NCI-H1436 (cell line): ENCODE measurements at places on chromosomes 16 and 17.
A peak's percentile ranks its signal among the peaks of the same experiment; 100 is the strongest.

GRCh38 chr16:79295162-79295561, 305.4 kb downstream of the MAF start:
- no peak for DNase-seq

GRCh38 chr16:69499541-69500230, 66.1 kb upstream of the NFAT5 start:
- no peak for DNase-seq

DNA sequence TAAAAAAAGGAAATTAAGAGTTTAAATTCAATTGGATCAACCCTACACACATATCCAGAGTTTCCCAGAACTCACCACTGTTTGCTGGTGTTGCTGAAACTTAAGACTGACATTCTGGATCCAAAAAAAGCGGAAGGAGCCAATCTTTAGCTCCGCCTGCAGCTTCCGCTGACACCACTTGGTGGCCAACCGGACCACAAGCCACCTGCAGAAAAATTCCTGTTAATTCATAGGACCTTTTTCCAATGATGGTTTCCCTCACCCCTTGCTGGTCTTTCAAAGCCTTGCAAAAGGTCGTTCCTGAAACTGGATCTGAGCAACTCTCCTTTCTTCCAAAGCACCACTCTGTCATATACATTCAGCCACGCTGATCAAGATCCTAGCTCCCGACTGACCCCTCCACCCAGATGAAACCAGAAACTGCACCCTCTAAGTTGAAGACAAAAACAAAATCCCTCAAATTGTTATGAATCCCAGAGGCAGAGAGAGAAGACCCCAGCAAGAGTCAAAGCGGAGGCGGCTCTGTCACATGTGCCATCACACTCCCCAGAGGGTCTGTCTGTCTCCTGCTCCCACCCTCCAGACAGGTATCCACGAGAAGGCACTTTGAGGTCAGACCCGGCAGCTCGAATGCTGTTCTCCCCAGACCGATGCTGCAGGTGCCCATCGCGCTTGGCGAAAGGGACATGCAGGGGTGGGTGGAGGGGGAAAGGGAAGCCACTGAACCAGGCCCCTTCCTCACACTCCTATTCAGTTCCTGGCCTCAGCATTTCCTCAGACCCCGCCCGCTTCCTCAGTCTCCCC, 773 bp downstream of the BLTP2 start:
- peak; percentile 16 for DNase-seq

- DNase-seq = no peak
These were observed 58.3 kb downstream of the ABCC1 start for GRCh38 chr16:16007743-16008111.

- no peak for DNase-seq
These were observed 856 bp upstream of the MON1B start for GRCh38 chr16:77190190-77190477.
